RPMI7951 (cell line): ENCODE measurements at places on chromosomes 4 and X.

GRCh38 chr4:17646693-17647092 lies 32.3 kb downstream of the MED28 start:
- no peak for DNase-seq

DNA sequence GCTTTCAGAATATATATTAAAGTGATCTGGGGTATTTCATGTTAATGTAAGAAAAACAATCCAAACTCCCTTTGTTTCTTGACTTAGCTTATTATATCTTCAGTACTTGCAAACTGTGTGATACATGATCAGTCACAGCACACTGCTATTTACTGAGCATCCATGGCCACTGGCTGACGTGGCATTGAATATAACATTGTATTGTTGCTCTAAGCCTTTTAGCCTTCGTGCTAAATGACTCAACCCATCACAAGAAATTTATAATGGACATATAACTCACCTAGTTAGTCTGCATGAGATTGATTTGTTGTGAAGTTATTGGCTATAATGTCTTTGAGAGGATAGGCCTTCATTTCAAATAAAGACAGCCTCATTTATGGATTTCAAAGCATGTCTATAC lies 642.6 kb downstream of the IL1RAPL1 start:
- no peak for DNase-seq

DNA sequence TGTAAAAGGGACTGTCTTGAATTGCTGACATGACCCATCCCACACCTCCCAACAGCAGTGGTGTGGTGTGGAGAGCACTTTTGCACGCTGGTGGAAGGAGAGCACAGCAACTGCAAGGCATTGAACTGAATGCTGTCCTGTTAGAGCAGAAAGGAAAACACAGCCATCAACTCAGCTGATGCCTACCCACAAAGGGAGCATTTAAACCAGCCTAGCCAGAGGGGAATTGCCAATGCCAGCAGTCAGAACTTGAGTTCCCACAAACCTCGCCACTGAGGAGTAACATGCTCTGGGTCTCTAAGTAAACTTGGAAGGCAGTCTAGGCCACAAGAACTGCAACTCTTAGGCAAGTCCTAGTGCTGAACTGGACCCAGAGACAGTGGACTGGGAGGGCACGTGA lies 31.9 kb downstream of the MAGED4 start:
- no peak for DNase-seq

DNA sequence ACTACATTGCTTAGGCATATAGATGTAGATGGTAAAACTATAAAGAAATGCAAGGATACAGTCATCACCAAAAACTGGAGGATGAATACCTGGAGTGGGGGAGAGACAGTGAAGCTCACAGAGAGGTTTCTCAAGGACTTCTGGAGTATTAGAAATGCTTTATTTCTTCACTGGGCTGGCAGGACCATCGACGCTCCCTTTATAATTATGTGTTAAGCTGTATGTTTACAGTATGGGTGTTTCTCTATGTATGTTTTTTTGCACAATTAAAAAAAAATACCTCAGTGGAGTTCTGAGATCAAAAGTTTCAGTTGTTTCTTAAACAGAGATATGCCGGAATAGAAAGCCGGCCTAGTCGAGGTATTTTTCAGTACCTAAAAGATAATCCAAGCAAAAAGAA lies 201.3 kb downstream of the NSUN7 start:
- DNase-seq, result no peak

GRCh38 chr4:34362654-34363053 lies 1881.7 kb downstream of the ARAP2 start:
- DNase-seq, result peak; percentile 10

GRCh38 chrX:23670528-23670927 lies 3.2 kb downstream of the PRDX4 start:
- DNase-seq, result no peak

DNA sequence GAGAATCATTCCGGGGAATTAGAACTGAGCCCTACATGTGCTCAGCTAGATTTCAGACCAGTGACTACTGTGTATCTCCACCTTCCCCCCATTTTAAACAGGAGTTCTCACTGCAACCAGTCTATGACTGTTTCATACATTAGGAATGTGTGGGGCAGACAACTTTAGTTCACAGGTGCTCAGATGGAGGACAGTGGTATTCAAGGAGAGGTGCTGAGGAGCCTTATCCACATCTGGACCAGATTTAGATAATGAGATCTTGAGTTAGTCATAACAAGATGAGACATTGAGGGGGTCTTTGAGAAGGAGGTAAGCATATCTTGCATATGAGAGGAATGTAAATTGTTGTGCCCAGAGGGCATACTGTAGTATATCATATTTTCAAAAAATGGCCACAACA lies 32.8 kb upstream of the RELL1 start:
- DNase-seq, result peak; percentile 62

- no peak for DNase-seq
These were observed 59.7 kb downstream of the AFM start for GRCh38 chr4:73541251-73541650.

DNA sequence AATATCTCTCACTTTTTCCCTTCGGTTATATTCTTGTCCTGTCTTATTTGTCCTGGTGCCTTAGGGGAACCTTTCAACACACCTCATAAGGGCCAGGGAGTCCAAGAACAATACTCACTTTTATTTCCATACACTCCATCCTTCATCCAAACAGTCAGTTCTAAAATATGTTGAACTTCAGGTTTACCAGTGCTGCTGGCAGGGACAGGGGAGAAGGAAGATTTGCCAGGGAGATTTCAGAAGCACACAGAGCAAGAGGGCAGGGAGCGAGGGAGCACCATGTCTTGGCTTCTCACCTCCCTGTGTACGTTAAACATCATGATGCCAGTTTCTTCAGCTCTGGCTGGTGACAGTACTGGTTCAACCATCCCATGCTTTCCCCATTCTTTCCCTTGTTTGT lies 631.1 kb upstream of the FAT1 start:
- DNase-seq, result no peak

DNA sequence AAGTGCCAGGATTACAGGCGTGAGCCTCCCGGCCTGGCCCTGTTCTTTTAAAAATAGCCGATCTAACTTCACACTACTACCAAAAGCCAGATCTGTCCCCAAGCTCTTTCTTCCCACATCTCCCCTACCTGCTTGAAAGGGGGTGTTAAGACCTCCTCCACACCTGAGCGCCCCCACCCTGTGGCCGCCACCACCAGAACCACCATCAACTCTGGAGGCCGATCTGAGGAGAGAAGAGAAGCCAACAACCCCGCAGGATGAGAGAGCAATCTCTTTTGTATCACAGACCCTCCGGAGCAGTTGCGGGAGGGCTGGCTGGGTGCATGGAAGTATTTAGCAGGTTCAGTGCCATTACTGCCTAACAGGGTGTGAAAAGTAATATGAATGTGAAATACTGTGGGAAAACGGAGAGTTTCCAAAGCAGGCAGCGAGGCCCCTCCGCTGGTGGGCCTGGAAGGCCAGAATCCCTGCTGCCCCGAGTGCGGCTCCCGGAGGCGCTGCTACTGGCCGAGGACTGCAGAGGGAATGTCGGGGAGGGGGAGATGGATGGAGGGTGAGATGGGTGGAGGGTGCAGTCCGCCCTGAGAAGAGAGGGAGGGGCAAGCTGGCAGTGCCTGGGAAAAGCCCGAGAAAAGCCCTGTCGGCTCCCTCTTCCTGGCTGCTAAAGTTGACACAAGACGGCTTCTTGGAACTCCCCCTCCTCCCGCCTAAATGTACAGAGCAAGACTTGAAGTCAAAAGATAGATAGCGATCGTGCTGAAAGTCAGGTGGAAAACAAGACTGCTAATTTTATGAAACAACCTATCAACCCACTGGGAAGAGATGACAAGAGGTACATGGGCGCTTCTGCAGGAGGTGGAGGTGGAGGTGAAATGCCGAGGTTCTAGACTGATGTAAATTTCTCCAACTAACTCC lies 22.3 kb downstream of the HAND2 start:
- no peak for DNase-seq

DNA sequence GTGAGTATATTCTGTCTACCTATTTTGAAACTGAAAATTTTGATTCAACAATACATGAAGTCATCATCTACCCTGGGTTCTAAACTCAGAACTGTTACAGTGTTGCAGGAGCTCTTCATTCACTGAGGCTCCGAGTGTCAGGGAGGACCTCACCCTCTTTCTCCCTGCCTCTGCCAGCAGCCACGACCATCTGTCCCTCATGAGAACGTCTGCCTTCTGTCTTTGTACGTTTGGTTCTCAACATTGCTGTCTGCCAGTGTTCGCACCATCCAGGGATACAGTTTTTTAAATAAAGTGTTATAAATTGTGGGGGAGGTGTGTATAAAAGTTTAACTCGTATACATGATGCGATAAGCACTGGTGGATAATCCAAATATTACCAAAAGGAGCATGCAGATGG lies 55.5 kb downstream of the TRAPPC11 start:
- DNase-seq, result no peak

GRCh38 chrX:63922221-63922620 lies 137.2 kb upstream of the ARHGEF9 start:
- DNase-seq, result peak; percentile 74

DNA sequence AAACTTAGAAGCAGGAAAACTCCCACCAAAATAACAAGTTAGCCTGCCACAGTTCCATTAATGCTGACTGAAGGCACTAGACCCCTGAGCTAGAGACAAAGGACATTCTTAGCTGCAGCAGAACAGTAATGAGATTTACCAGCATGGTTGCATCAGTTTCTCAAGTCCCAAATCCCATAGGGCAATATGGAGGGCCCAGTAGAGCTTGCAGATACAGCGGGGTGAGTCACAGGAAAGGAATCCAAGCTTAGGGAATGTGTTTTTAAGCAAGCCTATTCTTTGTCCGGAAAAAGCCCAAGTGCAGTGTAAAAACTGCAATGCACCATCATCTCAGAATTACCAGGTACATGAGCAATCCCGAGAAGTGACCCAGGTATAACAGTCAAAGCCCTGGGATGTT lies 51.3 kb upstream of the EXOC1L start:
- peak; percentile 82 for DNase-seq

GRCh38 chrX:112678831-112679230 lies 907 bp downstream of the LHFPL1 start:
- DNase-seq, result no peak

DNA sequence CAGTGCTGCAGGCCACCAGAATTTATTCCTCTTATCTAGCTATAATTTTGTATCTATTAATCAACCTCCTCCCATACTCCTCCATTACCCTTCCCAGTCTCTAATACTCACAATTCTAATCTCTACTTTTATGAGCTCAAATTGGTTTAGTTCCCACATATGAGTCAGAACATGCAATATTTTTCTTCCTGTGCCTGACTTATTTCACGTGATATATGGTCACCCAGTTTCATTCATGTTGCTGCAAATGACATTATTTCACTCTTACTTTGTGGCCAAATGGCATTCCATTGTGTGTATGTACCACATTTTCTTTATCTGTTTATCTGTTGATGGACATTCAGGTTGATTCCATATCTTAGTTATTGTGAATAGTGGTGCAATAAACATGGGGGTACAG lies 483.5 kb downstream of the ACTRT1 start:
- DNase-seq, result no peak

GRCh38 chr4:182918044-182918607 lies 940 bp upstream of the DCTD start:
- no peak for DNase-seq

DNA sequence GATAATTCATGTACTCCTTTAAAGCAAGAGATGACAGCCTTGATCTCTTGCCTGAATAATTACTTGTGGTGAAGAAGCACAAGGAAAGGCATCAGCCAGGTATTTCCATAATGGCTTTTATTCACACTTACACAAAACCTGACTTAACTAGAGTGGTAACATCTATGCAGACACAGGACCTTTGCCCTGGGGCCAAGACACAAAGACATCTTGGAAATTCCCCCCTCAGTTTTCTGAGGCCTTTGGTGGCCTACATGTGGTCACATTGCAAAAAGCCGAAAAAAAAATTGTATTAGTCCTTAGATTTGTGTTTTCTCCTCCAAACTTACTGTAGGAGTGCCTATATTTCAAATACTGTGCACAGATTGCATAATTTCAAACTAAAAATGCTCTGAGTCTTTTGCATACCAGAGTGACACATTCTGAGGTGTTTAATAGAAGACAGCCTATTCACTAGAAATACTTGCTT lies 172.4 kb downstream of the PDGFC start:
- DNase-seq, result peak; percentile 57

DNA sequence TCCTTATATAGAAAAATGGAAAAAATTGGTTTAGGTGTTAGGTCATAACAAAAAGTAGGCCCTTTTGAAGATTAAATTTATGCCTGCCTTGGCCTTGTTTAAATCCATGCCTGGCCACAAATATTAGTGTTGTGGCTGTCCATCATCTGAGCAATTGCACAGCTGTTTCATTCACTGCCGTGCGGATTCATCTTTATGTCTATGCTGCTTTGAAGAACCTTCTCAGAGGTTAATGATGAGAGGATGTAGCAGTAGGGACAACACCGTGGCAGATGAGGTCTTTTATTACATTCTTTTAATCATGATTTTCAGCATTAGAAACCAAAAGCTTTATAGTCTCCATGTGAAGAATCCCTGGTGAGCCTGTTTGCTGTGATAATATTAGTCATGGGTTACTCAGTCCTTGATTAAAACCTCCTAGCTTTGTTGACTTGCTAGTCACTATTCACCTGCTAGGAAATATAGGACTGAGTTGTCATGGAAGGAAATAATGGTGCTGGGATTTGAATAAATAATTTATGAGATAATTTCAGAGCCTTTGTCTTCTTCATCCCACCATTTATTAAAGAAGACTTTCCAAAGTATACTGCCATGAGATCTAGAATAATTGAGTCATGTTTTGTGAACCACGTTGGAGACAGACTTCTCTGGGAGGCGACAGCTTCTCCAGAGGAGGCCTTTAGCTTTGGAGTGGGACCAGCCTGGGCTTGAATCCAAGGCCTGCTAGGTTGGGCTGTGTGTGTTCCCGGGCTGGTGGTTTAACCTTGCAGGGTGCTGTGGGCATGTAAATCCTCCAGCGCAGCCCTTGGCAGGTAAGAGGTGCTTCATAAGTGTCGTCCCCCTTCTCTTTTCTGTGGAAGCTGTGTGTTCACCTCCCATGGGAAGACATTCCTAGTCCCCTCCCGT lies 53.5 kb downstream of the PTTG2 start:
- DNase-seq, result no peak

DNA sequence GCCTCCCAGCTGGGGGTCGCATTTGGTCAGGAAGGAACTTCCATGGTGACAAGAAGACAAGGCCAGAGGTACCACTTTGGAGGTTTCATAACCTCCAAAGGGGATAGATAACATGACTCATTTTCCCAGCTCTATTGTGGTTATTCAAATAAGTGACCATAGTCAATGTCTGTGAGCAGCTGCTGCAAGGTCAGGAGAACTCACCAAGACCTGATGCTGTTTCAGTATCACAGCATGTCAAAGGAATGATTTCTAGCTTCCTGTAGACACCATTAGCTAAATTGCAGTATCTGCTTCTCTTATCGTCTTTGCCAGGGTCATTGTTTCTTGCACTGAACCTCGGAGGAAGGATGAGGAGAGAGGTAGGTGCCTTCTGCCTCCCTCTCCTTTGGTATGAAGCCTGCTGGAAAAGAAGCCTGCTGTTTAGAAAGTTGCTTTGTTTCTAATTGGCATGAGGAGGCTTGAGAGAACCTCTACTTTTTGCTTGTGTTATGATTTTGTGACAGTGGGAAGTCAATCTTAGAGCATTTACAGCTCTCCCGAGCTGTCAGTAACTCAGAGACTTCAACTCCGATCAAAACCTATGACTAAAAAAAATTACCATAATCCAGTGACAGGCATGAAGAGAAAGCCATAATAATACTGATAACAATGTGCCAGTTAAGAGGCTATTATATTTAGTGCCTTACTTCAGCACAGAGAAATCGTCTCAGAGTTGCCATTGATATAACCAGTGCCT lies 38.0 kb upstream of the GATB start:
- peak; percentile 75 for DNase-seq

GRCh38 chr4:131603705-131604104 lies 1545.4 kb upstream of the PCDH10 start:
- no peak for DNase-seq

GRCh38 chr4:112277220-112277619 lies 8.5 kb downstream of the TIFA start:
- no peak for DNase-seq
